Activated CD8-positive, alpha-beta memory T cell treated with anti-CD3 and anti-CD28 coated beads for 24 hours (primary cell): ENCODE measurements at places on chromosomes 6 and 20.

- no peak for DNase-seq
Observed at GRCh38 chr6:90035047-90035723, 140.9 kb downstream of the GJA10 start.

- DNase-seq = no peak
Observed at GRCh38 chr6:28277746-28278145, 3.6 kb upstream of the PGBD1 start.

DNA sequence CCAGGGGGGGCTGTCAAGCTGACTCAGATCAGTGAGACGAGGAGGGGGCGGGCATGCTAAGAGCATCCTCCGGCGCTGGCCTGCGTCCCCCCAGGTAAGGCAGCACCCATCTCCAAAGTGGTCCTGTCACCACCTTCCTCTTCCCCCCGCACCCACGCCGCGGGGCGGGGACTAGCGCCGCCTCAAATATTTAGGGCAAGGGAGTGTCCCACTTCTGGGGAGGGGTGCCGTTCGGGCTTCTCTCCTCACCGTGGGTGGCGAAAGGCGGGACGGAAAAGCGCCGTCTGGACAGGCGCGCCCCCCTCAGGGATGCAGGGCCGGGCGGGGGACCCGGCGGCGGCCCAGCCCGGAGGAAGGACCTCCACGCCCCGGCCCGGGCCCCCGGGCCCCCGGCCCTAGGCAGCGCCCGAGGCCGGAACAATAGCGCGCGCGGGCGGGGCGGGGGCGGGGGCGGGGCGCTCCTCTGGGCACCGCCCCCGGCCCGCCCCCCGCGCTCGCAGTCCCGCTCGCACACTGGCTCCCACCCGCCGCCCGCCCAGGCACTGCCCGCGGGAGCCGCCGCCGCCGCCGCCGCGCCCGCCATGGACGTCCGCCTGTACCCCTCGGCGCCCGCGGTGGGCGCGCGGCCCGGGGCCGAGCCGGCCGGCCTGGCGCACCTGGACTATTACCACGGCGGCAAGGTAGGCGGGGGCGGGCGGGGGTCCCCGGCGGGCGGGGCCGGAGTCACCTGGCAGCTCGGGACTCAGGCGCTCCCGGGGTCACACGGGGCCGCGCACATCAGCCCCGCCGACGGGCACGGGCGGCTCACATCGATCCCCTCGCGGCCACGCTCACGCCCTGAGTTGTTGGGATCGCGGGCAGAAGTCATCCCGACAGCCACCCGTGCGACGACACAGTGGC lies at the start of gene TOX2:
TSS of gene TOX2 (plus strand) at position 542 of the 900 bp plus-strand sequence. CDS start at position 582, 40 bp downstream.
- DNase-seq = peak; percentile 66

- DNase-seq = peak; percentile 80
Observed at GRCh38 chr6:37171201-37171969, 1.4 kb downstream of the PIM1 start.

DNA sequence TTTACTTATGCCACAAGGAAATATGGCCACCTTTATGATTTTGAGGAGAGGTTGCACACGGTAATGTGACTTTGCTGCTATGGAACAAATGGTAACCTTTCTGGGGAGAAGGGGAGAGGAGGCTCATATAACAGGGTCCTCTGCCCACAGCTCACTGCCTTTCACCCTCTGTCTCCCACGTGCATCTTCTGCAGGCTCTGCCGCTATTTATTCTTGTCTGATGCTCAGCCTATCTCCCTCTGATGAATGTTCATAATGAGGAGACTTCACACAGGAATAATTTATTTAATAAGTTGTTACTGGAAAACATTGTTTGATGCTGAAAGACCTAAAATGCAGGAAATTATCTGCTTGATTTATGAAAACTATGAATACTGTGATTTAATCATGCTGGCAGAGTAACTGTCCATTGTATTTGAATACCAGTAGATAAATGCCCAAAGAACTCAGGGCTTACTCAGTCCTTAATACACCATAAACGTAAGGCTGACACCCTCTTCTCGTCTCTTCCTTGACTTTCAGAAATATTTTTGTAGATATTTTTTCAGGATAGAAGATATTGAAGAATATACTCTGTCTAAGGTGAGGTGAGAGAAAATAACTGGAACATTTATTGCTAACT lies 721.1 kb downstream of the QKI start:
- DNase-seq = no peak

GRCh38 chr6:113805811-113806495 lies 51.2 kb upstream of the MARCKS start:
- no peak for DNase-seq

- DNase-seq = no peak
Observed at GRCh38 chr6:21831521-21832291, 238.2 kb downstream of the SOX4 start.

DNA sequence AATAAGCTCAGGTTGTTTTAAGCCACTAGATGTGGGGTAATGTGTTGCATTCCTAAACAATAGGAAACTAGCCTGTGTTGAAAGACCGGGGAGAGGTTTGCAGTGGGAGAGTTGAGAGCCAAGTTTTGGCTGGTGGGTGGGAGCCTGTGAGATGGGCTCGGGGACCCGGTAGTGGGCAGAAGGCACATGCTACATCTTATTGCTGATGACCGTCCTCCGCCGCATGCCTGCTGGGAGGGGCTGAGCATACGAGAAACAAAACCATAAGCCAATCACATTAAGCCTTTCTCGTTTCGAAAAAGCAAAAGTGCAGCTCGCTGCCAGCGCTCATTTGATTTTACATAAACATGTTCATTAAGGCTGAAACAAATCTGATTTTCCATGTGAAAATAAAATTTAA lies 57.4 kb upstream of the MPC1 start:
- DNase-seq = no peak

- no peak for DNase-seq
Observed at GRCh38 chr6:21826023-21826422, 232.5 kb downstream of the SOX4 start.

GRCh38 chr20:59560588-59561227 lies 43.6 kb upstream of the PHACTR3 start:
- no peak for DNase-seq

- no peak for DNase-seq
Observed at GRCh38 chr6:44131892-44132291, 4.5 kb downstream of the TMEM63B start.

- no peak for DNase-seq
Observed at GRCh38 chr20:37190354-37191112, 11.2 kb upstream of the MROH8 start.

DNA sequence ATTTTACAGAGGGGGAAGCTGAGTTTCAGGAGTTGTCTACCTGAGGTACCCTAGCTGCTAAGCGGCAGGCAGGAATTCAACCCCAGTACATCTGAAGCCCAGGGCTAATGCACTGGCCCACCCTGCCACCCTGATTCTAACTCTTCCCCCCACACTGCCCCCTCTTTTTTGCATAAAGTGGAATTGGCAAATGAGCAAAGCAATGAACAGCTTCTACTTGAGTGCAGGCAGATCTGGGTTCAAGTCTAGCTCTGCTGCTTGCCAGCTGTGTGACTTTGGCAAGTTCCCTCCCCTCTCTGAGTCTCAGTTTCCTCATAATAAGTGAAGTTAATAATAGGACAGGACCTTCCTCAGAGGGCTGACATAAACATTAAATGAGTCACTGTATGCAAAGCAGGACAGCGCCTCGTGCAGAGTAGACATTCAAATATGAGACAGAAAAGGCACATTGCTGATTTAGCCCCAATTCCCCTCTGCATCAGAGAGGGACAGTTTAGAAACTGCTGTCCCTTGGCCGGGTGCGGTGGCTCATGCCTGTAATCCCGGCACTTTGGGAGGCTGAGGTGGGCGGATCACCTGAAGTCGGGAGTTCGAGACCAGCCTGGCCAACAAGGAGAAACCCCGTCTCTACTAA lies 4.7 kb downstream of the ADA start:
- DNase-seq = no peak

- DNase-seq = no peak
Observed at GRCh38 chr6:17149571-17149970, 47.7 kb downstream of the STMND1 start.

DNA sequence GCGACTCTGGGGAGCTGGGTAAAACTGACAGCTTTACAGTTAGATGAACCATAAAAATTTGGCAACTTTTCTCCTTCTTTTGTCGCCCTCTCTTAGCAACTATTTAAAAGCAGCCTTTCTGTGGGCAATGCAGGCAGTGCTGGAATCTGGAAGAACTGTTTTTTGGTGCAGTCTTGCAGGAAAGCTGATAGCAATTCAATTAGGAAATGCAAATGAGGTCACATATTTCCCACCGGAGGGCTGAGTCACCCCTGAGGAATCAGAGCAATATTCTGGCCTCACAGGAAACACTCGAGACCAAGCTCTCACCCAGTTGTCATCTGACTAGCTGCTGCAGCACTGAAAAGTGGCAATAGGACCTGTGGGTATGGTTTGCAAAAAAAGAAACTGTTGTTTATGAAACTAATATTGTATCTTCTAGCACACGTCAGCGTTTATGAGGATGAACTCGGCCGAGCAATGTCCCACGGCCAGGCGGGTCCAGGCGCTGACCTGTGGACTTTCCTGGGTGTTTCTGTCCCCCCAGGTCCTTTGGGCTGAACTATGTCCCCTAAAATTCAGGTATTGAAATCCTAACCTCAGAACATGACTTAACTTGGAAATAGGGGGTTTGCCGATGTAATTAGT lies 312.3 kb downstream of the TAF4 start:
- DNase-seq = no peak

GRCh38 chr6:80466981-80467380 lies 360.5 kb downstream of the BCKDHB start:
- DNase-seq = no peak

DNA sequence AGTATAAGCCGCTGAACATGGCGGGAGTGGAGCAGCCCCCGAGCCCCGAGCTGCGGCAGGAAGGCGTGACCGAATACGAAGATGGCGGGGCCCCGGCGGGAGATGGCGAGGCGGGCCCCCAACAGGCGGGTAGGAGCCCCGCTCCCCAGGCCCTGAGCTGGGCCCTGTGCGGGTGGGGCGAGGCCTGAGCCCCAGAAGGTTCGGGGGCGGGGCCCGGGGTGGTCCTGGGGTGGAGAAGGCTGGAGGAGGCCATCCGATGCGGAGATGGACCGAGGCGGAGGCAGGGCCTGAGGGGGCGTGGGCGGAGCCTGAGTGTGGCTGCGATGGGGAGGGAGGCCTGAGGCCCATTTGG lies 7.1 kb downstream of the L3MBTL1 start:
- DNase-seq = no peak

DNA sequence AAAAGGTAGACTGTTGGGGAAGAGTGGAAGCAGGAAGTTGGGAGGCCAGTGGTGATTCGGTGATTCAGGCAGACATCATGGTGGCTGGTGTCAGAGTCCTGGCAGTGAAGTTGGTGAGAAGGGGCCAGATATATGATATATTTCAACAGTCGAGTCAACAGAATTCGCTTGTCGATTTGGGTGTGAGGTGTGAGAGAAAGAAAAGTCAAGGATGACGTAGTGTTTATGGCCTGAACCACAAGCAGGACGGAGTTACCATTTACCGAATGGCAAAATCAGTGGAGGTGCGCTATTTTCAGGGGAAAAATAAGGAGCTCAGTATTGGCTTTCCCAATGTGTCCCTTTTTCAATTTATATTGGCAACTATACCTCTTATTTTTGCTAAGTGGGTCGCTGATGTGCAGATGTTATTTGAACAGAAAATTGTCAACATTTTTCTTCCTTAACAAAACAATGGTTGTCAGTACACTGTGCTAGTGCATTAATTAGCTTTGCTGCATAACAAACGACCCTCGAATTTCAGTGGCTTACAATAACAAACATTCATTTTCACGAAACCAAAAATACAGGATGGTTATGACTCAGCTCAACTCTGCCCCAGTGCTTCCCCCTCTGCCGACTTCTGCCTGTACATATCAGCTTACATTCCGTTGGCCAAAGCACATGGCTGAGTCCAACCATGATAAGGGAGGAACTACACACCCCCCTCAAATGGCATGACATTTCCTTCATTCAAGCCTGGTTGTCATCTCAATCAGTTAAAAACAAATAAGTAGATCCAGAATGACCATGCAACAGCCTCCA lies 255.0 kb upstream of the ZFP64 start:
- DNase-seq = no peak

GRCh38 chr20:57000441-57000968 lies 265.9 kb downstream of the BMP7 start:
- DNase-seq = no peak

- no peak for DNase-seq
Observed at GRCh38 chr6:143271024-143271423, 179.5 kb downstream of the ADAT2 start.

DNA sequence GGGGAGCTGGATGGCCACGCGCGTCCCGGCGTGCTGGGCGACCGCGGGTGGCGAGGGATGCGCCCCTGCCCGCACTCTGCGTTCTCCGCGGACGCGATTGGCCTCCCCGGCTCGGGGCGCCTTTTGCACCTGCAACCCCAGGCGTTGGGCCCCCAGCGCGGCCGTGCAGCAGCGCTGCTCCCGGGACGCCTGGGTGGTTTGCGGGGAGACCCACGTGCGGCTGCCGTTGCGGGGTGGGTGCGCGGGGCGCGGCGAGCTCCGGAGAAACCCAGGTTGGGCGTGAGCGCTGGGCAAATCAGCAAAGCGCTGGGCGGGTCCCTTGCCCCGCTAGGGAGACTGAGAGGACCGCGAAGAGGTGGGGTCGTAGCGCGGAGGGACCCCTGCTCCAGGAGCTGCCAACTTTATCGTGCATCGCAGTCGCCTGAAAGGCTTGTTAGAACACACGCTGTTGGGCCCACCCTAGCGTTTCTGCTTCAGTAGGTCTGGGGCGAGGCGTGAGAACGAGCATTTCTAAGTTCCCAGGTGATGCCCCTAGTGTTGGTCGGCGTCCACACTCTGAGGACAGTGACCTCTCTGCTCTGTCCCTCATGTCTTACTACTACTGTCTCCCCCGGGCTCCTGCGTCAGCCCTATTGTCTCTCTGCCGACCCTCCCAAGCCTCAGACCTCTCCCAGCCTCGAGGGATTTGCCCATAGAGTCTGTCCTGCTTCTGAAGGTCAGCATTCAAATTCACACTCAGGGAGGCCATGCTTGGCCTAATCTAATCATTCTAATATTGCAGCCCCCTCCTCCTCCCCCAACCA lies 538 bp upstream of the ZFP64 start:
- DNase-seq = no peak

- no peak for DNase-seq
Observed at GRCh38 chr6:14428269-14428668, 310.7 kb downstream of the CD83 start.

DNA sequence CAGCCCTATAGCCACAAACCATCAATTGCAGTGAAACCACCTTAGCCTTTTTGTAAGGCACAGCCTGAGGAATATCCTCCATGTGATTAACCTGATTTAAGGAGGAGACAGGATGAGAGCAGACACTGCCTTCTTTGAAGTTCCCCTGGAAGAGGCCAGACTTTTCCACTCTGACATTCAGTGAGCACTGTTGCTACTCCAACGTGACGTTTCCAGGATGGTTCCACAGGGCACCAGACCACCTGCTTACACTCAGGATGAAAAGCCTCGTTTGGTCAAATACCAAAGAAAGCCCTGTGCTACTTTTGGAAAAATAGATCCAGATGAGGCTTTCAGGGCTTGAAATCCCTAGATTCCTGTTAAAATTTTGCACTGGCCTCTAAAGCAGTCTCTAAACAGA lies 1102.1 kb upstream of the FLRT3 start:
- DNase-seq = no peak
